ENCODE measurements at places on chromosomes 2 and 18.

- DNase-seq, result no peak
Measured at GRCh38 chr18:42187611-42188380, 232.8 kb downstream of the PIK3C3 start.

- no peak for DNase-seq
Measured at GRCh38 chr2:231531883-231532755, 1.9 kb upstream of the NMUR1 start.

DNA sequence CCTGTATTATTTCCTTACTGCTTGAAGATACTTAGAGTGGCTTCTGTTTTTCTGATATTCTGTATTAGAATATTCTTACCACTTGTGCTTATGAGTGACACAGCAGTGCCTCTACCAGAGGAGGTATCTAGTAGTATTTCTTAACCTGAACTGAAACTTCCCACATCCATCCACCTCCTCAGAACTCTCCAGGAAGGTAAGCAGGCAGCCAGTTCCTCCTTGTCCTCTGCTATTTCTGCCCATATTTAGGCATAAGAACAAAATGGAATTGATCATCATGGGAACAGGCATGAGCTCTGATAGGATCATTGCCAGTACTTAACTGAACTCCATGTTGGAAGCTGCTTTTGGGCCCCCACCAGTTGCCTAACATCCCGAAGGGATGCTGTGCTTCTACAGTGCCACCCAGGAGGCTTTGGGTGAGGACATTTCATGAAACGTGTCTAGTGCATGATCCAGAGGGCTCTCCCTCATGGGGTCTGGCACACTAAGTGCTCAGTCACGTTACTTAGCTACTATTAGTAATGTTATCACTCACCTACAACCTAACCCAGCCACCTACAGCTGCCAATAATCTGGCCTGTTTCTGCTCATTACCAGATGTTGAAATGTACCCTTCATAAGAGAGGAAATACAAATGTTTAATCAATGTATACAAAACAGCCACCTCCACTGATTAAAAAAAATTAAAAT, 520.7 kb downstream of the EIPR1 start:
- no peak for DNase-seq

GRCh38 chr2:106664669-106665068, 177.5 kb downstream of the CD8B2 start:
- no peak for DNase-seq

- no peak for DNase-seq
Measured at GRCh38 chr2:160111951-160112798, 49.8 kb upstream of the PLA2R1 start.

DNA sequence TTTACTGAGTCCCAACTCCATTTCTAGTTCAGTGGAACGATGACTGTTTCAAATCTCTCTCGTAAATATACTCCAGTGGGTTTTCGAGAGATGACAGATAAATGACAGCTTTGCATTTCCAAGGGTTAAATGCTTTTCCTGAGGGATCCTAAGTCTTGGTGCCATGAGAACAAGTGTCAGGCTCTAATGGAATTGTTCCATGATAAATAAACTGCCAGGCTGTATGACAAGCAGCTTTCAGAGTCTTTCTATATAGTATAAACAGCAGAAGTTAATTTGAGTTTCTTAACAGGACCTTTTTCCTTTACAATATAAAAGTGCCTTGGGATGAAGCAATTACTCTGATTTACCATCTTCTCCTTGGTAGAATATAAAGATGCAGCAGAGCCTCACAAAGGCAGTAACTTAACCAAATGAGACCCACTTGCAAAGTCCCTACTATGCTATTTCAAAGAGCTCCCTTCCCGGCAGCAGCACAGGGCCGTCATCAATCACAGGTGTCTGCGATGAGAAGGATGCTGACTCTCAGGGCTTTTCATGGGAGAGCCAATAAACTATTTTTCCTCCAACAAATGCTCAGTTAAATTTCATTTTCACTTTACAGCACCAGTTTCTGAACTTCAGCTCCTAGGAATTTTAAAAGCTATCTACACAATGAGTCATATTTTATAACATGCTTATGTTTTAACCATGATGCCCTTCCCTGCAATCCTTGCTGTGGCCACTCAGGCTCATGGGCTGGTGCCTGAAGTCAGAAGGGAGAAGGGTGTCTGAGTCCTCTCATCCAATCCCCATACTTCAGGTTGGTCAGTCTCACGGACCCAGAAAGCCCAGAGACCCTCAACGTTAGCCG, 123.8 kb downstream of the AFF3 start:
- no peak for DNase-seq

Data from activated CD8-positive, alpha-beta memory T cell treated with anti-CD3 and anti-CD28 coated beads, Interleukin-2, amount 10 ng/mL, durations not matched to agents 7 days and 5 days (primary cell).